Stimulated activated CD4-positive, alpha-beta T cell treated with anti-CD3 and anti-CD28 coated beads, Interleukin-4, amount 100 ng/mL, for 24 hours (primary cell): ENCODE measurements at places on chromosomes 1 and 21.

- no peak for DNase-seq
Observed at GRCh38 chr1:170853867-170854266, 81.5 kb upstream of the MROH9 start.

- DNase-seq = no peak
Observed at GRCh38 chr1:61323681-61324328, 241.4 kb downstream of the NFIA start.

GRCh38 chr1:20353836-20354235 is 63.2 kb downstream of the VWA5B1 start:
- DNase-seq = no peak

GRCh38 chr1:227901906-227902640 is 45.7 kb downstream of the WNT9A start:
- DNase-seq = no peak

GRCh38 chr1:164653705-164654104 is 94.7 kb downstream of the PBX1 start:
- no peak for DNase-seq

- no peak for DNase-seq
Observed at GRCh38 chr21:32907521-32907920, 118.2 kb upstream of the OLIG2 start.

GRCh38 chr1:150981805-150982712 is at the start of gene ANXA9:
TSS of gene ANXA9 (plus strand) at chr1:150982292. CDS start at chr1:150983106, 814 bp downstream.
- no peak for DNase-seq

DNA sequence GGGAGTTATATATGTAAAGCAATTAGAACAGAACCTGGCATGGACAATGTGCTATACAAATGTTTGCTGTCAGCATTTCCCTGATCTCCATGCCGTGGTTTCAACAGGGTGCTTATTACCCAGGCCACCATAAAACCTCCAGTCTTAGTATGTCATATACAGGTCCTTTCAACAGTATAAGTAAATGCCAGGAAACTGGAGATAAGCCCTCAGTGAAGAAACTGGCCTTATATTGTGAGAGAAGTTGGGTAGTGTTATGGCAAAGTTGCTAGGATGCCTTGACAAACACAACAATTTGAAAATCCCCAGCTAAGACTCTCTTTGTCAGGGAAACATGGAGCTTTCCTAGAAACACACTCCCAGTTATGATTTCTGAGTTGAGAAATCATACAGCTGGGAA is 850.2 kb upstream of the ADAMTS5 start:
- DNase-seq = no peak

DNA sequence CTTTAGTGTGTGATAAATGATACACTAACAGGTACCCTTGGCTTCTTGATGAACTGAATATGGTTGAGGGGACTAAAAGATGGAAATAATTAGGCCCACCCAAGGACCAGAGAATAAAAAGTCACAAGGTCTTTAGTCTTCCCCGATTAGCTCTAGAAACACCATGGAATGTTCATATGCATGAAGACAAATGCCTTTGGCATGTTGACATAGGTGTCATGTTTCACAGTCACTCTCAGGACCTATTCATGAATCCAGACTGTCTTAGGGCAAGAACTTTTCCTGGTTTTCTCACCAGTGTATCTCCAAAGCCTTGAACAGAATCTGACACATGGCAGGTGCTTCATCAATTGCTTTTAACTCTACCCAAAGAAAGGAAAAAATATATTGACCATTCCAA is 412.8 kb downstream of the AJAP1 start:
- DNase-seq = no peak

DNA sequence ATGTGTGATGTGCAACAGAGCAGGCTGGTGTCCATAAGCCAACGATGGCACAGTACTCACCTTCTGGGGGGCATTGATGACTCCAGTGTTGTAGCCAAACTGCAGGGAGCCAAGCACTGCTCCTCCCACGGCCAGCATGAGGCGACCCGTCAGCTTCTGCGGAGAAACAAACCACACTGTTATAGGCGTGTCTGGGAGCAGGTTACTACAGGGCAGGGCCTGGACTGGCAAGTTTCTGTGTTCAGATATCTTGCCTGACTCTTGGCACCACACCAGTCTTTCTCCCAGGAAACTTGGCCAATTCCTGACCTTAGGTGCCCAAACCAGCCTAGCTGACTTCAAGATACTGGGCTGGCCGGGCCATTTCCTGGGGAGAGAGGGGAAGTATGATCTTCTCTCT is 15.5 kb downstream of the SLC2A1 start:
- no peak for DNase-seq

- DNase-seq = no peak
Observed at GRCh38 chr1:206939131-206939530, 7.1 kb downstream of the PIGR start.

- no peak for DNase-seq
Observed at GRCh38 chr1:204456826-204457442, 37.7 kb downstream of the PIK3C2B start.

GRCh38 chr1:160776178-160776577 is 19.8 kb upstream of the LY9 start:
- no peak for DNase-seq

- no peak for DNase-seq
Observed at GRCh38 chr21:45593162-45594022, 50.1 kb upstream of the PCBP3 start.

DNA sequence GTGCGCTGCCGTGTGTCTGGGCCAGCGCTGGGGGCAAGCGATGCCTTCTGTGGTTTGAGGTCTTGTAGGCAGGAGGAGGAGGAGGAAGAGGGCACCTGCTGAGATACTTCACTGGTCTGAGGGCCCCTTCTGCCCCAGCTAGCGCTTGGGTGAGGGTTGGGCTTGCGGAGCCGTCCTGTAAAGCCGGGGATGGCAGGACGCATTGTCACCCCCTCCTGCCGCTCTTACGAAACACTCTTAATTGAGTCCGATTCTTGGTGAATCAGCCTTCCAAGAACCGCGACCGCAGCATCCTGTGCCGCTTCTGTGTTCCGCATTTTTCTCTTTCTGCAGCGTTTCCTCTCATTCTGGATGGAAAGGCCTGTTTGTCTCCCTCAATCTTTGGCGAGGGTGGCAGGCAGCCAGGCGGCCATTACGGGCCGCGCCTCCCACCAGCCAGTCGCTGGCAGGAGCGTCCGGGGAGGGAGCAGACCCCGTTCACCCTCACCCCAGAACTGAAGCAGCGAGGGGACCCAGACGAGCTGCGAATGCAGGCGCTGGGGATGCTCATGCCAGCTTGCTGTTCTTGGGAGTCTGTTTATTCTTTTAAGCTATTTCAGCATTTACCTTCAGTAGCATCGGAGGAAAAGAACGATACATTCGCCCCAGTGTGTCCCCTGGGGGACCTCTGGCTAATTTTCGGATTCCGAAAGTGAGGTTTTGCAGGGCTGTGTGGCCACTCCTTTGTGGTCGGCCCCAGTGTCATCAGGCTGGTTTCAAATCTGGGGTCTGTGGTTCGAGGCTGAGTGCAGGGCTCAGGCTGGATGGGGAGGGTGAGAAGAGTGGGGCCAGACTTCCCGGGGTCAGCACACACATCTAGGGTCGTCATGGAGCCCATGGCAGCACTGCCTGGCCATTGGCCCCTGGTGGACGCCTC is 62.7 kb downstream of the SKI start:
- peak; percentile 82 for DNase-seq

DNA sequence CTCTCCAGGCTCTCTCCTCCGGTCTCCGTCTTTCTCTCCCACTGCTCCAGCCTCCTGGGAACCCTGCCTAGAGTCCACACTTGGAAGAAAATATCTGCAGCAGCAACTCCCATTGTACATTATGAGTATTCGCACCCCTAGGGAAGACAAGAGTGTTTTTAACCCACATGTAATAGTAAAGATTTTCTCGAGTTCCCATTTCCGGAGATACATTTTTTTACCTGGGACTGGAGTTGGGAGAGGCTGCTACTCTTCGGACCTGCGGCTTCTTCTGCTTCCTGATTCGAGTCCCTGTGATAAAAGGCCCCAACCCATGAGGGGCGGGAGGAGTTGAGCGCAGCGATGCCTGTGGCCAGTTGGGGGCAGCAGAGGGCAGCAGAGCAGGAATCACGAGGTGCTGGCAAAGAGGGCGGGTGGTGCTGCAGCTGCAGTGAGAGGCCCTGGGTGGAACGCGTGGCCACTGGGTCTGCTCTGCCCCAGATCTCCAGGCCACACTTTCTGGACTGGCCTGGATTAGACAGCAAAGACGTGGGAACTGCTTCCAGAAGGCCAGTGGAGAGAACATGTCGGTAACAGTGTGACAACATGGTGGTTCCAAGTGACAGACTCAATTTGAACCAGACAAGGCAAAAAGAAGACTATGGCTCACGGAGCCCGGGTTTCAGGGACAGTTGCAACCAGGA is 221.0 kb upstream of the CSF3R start:
- peak; percentile 54 for DNase-seq

- no peak for DNase-seq
Observed at GRCh38 chr1:238649200-238649599, 737.2 kb upstream of the CHRM3 start.

DNA sequence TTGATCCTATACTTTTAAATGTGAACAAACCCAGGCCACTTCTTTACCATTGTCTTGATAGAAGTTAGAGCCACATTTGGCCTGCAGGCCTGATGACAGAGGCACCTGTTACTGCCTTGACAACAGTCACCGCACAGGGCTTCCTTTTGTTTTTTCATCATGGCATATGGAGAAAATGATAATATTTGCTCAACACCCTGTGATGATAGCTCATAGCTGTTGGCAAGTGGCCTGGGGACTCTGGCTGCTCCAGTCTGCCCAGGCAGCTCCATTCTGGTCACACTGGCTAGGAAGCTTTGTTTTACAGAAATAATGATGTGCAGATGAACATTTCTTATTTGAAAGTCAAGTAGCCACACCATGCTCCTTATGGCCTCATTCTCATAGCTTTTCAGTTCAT is 89.6 kb upstream of the GPR88 start:
- DNase-seq = no peak

DNA sequence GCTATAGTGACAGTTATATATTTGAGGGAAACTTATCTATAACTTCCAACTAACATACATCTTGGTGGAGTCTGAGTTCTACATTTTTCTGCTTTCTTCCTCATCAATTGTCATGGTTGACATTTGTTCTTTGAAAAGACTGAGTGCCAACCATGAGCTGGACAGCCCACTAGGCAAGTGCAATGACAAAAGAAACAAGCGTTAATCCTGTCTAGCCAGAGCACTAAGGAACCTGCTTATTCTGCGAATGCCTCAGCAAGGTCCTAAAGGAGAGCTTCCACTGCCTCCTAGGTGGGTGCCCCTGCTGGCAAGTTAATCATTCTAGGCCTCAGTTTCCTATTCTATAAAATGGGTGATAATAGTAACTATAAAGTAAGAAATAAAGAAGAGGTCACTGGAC is 44.8 kb downstream of the IRF2BP2 start:
- DNase-seq = no peak
